NCI-H1436 treated with DMSO at 0.1 percent for 48 hours (cell line): ENCODE measurements at places on chromosomes 11 and 22.

GRCh38 chr11:35045236-35045820 lies 93.6 kb upstream of the CD44 start:
- no peak for DNase-seq

GRCh38 chr11:68076371-68077042 lies 37.7 kb downstream of the TCIRG1 start:
- DNase-seq, result no peak

DNA sequence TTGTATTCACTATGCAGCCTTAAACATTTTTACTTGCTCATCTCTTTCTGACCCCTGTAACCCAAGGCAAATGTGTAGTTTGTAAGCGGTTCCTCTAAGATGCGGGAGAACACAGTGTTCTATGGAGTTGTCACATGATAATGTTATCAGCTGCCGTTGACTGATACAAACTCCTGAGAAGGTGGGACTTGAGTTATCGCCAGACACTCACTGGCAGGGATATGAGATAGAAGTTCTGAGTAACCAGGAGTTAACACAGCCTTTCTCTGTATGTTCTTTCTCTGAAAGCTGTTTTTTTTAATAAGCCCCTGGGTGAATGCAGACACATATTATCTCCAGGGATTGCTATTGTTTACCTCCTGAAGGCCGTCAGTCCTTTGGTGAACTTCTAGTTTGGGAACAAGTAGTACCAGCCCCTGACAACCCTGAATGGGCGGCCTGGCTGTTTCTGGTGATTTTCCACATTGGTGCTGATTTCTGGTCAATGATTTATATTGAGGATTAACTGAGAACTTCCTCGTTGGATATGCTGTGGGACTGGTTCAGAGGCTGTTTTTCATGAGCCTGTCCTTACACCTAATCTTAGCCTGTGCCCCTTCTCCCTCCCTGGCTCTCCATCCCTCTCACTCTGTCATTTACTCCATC lies 155.3 kb upstream of the RASSF10 start:
- no peak for DNase-seq

DNA sequence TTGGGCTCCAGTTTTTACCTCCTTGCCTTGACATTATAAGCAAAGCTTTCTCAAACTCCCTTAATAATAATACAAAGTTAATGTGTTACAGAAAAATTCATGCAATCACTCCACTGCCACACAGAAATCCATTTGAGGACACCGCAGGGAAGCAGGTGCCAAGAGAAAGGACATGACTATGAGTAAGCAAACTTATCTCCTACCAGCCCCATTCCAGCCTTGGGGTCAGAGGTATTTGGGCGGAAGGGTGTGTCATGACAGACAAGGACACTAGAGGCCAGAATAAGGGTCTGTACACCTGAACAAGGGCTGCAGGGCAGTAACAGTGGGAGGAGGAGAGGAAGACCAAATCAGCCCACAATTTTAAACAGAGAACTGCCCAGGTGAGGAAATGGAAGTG lies 5.9 kb downstream of the GNG3 start:
- DNase-seq, result no peak

GRCh38 chr11:13831696-13832095 lies 130.8 kb upstream of the SPON1 start:
- DNase-seq, result no peak

- no peak for DNase-seq
These were observed 58.5 kb upstream of the ANO1 start for GRCh38 chr11:70019576-70020011.

GRCh38 chr11:45323601-45324249 lies 37.6 kb upstream of the SYT13 start:
- DNase-seq, result no peak

GRCh38 chr11:73451896-73452295 lies 75.7 kb downstream of the RELT start:
- DNase-seq, result no peak

DNA sequence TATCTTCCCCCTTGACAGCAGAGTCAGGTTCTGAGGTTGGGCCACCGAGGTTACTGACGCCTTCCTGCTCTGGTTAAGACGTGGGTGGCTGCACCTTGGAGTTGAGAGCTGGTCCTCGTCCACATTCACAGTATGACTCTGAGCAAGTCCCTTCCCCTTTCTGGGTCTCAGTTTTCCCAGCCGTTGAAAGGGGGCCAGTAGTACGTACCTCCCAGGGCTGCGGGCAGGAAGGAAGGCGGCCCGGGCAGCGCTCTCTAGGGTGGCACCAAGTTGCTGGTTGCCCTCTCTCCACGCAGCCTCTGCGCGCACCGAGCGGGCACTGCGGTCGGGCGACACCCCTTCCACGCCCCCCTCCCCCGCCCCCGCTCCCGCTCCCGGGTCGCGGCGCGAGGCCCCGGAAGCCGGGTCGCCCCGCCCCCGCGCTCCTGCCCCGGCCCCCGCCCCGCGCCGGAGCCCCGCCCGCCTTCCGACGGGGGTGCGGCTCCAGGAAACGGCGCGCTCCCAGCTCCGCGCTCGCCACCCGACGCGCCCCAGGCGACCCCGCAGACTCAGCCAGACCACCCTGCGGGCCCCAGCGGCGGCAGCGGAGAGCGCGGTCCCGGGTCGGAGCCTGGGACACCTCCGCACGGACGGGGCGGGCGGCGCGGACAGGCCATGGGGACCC lies at the start of gene EHBP1L1:
EHBP1L1 (plus strand) TSS at position 486 of the 664 bp plus-strand sequence. CDS start 250 bp downstream, outside the sequence.
- no peak for DNase-seq

GRCh38 chr11:65395961-65396530 lies 9.6 kb downstream of the FRMD8 start:
- DNase-seq, result no peak

GRCh38 chr11:95152876-95153856 lies 63.5 kb downstream of the ENDOD1 start:
- DNase-seq, result no peak

GRCh38 chr11:9802291-9802861 lies 138.5 kb downstream of the SWAP70 start:
- no peak for DNase-seq

DNA sequence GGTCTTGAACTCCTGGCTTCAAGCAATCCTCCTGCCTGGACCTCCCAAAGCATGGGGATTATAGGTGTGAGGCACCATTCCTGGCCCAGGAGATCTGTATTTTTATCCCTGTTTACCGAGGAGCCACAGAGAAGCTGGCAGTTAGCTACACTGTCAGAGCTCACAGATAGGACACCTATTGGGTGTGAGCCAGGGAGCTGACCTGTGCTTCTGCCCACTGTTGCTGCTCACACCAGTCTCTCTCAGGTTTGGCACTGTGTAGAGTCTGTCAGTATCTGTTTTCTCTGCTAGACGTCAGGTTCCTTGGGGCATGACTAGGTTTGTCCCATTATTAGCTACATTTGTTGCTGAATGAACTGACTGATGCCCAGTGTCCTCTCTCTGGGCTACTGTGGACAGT lies 17.5 kb downstream of the PPP6R2 start:
- no peak for DNase-seq

GRCh38 chr11:130908061-130908460 lies 8.2 kb downstream of the SNX19 start:
- no peak for DNase-seq

GRCh38 chr11:34154059-34154875 lies 48.8 kb downstream of the NAT10 start:
- DNase-seq, result no peak

GRCh38 chr11:121109916-121110586 lies 9.0 kb downstream of the TECTA start:
- no peak for DNase-seq

GRCh38 chr11:125211948-125212340 lies 47.4 kb downstream of the PKNOX2 start:
- DNase-seq, result no peak

- no peak for DNase-seq
These were observed 82.2 kb upstream of the GRK3 start for GRCh38 chr22:25482091-25482760.

- DNase-seq, result no peak
These were observed 51.0 kb downstream of the SYTL2 start for GRCh38 chr11:85759915-85760314.

DNA sequence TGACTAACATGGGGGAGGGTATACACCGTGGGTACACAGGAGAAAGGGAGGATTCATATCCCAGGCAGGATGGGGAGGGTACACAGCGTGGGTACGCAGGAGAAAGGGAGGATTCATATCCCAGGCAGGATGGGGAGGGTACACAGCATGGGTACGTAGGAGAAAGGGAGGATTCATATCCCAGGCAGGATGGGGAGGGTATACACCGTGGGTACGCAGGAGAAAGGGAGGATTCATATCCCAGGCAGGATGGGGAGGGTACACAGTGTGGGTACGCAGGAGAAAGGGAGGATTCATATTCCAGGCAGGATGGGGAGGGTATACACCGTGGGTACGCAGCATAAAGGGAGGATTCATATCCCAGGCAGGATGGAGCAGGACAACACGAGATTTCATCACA lies 36.6 kb upstream of the NRIP3 start:
- DNase-seq, result no peak

- no peak for DNase-seq
These were observed 355 bp downstream of the TESMIN start for GRCh38 chr11:68751004-68751325.

DNA sequence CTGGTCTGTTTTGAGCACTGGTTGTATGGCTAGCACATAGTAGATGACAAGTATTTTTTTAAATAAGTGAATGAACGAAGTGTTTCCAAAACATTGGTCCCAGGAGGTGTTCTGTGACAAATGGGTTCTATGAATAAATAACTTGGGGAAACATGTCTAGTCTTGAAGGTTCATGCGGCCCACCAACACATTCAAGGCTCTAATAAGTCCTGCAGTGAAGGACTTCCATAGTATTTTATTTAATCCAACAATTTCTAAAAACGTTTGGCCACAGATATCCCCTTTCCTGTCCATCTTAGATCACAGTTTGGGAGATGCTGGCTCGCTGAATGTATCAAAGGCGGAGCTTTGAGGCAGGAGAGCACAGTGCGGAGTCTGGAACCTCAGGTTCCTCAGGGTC lies 22.5 kb downstream of the PARVG start:
- no peak for DNase-seq

DNA sequence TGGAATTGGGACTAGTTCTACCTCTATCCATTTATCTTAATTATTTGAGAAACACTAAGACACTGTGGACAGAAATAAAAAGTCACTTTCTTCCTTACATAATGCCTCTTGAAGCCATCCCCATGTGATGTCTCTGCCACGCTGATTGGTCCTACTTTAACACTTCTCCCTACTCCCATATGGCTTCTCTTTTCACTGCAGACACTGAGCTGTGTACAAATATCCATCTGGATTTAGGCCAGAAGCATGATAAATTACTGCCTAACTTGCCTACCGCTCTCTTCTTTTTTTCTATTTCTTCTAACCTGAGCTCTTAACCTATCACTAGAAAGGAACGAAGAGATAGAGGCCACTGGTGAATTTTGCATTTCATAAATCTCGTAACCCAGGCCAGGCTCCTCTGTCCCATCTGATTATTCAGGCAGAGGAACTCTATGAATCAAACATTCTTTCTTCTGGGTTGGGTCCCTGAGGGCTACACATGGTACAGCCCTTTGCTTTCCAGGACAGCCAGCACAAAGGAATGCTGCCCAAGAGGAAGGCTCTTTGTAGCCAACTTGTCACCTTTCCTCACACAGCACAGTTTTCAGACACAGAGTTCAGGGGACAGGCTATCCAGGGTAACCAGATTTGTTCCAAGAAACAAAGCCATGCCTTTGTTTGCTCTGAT lies 878.5 kb upstream of the LRRC4C start:
- no peak for DNase-seq

GRCh38 chr22:38729946-38730345 lies 24.2 kb downstream of the GTPBP1 start:
- no peak for DNase-seq

DNA sequence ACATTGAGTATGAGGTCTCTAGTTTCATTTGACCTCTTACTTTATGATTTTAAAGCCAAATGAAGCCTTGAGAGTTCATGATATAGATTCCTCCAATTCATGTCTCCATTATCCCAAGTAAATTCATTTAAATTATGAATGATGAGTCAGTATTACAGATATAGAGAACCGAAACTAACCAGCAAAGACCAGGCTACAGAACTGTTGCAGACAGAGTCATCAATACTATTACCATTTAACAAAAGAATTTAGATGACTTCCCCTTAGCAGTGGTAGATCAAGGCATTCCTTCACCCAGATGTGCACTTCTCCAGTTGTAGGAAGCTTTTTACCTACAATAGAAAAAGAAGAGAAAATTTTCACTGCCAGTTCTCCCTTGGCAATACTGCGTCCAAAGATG lies 11.8 kb upstream of the CCDC89 start:
- DNase-seq, result no peak
